ENCODE measurements at places on chromosomes 3 and 15.

DNA sequence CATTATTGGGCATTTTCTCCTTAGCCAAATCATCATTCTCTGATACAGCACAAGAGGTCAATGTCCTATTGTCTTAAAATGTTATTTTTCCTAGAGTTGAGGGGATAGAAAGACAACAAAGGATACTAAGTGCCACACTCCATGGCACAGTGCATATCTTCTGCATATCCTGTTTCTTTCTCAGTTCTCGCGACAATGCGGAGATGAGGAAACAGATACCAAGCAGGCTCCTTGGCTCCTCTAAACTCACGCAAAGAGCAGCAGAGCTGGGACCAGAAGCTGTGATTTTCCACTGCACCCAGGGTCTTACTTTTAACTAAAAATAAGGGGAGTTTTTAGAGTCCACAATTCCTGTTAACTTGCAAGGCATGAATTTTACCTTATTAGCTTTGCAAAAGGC, 10.5 kb upstream of the VGLL4 start:
- DNase-seq: no peak

- DNase-seq: no peak
Measured at GRCh38 chr15:32981536-32981935, 213.0 kb downstream of the FMN1 start.

DNA sequence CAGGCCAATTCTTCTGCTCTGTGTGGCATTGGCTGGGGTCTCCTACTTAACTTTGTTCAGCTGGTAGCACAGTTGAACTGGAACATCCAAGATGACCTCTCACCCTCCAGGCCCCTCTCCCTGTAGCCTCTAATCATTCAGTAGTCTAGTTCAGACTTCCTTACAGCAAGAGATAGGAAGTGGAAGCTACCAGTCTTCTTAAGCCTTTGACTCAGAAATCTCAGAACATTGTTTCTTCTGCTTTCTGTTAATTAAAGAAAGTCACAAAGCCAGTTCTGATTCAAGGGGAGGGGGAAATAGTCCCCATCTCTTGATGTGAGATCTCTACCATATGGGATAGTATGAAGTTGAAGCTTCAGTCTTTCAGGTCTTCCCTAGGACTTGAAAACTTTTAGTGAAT, 18.8 kb upstream of the SACM1L start:
- DNase-seq: no peak

DNA sequence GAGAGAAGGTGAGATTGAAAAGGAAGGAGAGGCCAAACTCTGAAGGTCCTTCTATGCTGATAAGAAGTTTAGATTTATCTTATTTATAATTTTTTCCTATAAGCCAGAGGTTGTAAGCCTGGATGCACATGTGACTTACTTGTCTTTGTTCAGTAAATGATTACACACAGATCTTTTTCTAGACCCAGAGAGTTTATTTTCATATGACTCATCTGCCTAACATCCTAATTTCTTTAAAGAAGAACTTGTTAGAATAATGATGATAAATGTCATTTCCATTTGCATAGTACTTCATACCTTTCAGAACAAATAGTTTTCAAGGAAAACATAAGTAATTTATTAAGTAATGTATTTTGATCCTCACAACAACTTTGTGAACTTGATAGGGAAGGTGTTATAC, 434.8 kb upstream of the DPH6 start:
- no peak for DNase-seq

DNA sequence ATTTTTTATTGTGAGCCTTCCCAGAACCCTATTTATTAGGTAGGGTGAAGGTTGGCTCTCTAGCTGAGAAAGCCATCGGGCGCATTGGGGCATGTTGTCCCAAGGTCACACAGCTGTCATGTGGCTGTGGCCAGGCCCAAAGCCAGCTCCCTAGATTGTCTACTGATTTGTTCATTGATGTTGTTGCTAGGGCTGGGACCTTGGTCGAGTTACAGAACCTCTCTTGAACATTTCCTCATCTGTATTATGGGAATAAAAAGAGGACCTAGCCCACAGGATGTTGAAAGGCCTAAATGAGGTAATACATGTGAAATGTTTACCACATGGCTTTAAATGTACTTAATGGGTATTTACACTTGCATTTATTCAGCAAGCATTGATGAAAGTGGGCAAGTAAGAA, 252.5 kb downstream of the SUCLG2 start:
- DNase-seq: no peak

DNA sequence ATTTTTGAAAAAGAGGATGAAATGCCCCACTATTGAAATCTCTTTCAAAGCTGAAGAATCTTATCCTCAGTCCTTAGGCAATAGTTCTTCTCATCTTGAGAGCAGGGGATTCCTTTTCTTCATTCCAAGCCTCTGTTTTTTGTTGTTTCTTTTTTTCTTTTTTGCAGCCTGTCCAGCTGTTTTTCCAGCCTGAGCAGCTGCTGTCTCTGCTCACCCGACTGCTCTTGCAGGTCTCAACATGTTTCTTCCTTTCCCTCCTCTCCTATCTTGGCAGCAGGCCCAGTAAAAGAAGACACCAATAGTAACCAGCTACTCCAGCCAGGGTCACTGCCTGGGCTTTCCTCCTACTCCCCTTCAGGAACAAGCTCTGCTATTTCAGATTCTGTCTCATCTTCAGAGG, 23.8 kb downstream of the MEX3B start:
- no peak for DNase-seq

- no peak for DNase-seq
Measured at GRCh38 chr3:162285259-162285658, 788.7 kb downstream of the OTOL1 start.

GRCh38 chr3:32186876-32187275, 51.6 kb upstream of the CMTM8 start:
- DNase-seq: no peak

DNA sequence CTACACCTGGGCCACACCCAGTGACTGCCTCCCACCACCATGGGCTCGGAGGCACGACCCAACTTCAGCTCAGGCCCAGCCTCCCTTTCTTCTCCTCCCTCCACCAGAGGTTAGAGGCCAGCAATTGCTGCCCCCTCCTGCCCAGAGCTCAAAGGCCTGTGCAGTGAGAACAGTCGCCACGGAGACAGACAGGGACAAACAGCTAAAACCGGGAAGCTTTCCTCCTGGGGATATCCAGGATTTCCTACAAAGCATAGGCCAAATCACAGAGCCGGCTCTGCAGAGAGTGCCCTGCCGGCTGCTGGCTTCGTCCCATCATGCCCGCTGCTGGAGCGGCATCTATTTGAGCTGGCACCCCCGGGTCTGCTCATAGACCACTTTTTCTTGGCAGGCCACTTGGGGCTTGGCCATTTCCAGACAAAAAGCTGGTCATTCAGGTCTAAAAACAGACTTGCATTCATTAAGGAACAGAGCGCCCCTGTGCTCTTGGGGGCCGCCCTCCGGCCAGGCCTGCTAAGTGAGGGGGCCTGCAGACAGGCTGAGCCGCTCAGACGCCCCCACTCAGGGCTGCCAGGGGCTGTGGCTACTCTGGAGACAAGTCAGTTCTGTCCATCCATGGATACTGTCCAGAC, 17.5 kb downstream of the GRAMD2A start:
- DNase-seq: no peak

GRCh38 chr15:63765338-63765737, 68.4 kb downstream of the HERC1 start:
- DNase-seq: no peak

- no peak for DNase-seq
Measured at GRCh38 chr3:141049681-141050080, 1.5 kb upstream of the SPSB4 start.

- DNase-seq: no peak
Measured at GRCh38 chr15:55654561-55655031, 66.5 kb upstream of the PYGO1 start.

GRCh38 chr15:85335193-85335942, 45.0 kb upstream of the AKAP13 start:
- DNase-seq: no peak

GRCh38 chr15:60373745-60374144, 24.0 kb downstream of the ANXA2 start:
- DNase-seq: no peak

GRCh38 chr3:110343376-110343775, 728.2 kb upstream of the NECTIN3 start:
- no peak for DNase-seq

- DNase-seq: no peak
Measured at GRCh38 chr3:51245867-51246266, 139.2 kb upstream of the MANF start.

- DNase-seq: no peak
Measured at GRCh38 chr3:156610154-156610553, 55.2 kb upstream of the SSR3 start.

DNA sequence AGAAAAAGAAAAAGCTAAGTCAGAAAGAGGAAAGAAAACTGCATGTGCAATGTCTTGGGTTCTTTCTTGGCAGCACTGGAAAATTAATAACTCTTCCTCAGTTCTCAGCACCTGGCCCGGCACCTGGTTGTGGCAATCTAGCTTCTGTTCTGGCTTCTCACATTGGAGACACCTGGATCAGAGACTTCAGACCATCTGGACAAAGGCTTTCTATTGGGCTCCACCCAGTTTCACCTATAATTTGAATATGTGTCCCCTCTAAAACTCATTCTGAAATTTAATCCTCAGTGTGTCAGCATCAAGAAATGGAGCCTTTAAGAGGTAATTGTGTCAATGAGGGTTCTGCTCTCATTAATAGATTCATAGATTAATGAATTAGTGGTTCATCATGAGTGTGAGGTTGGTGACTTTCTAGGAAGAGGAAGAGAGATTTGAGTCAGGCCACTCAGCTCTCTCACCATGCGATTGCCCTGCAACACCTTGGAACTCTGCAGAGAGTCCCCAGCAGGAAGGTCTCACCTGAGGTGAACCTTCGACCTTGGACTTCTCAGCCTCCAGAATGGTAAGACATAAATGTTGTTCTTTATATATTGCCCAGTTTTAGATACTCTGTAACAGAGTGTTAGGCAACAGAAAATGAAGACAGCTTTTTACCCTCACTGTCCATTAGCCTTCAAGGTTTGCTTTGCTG, 679.9 kb downstream of the NTRK3 start:
- no peak for DNase-seq

Data from NCI-H2107 (cell line).